ENCODE measurements at places on chromosomes 5 and 9.

DNA sequence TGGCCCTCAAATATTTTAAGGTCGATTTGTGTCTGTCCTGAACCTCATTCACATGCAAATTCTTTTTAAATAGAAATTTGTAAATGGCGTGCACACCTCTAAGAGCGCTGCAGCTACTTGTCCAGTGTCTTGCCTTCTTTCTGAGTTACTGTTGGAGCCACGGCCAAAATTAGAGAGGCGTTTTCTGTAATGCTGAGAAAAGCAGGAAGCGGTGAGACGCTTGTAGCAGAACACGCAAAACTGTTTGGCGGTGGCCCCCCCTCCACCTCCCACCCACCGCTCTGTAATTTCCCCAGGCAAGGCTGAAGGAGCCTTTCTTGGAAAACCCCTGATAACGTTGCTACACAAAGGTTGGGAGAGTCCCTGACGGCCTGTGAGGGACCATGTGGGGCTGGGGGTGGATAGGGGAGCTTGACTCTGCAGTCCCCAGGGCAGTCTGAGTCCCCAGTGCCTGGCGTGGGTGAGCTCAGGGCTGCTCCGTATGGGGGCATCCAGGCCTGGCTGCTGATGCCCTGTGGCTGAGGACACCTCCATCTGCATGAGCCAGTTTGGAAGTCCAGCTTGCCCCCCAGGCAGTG is 96.5 kb downstream of the GADD45G start:
- DNase-seq, result peak; percentile 68

GRCh38 chr9:95048225-95049087 is 269.1 kb downstream of the FANCC start:
- DNase-seq, result peak; percentile 46

DNA sequence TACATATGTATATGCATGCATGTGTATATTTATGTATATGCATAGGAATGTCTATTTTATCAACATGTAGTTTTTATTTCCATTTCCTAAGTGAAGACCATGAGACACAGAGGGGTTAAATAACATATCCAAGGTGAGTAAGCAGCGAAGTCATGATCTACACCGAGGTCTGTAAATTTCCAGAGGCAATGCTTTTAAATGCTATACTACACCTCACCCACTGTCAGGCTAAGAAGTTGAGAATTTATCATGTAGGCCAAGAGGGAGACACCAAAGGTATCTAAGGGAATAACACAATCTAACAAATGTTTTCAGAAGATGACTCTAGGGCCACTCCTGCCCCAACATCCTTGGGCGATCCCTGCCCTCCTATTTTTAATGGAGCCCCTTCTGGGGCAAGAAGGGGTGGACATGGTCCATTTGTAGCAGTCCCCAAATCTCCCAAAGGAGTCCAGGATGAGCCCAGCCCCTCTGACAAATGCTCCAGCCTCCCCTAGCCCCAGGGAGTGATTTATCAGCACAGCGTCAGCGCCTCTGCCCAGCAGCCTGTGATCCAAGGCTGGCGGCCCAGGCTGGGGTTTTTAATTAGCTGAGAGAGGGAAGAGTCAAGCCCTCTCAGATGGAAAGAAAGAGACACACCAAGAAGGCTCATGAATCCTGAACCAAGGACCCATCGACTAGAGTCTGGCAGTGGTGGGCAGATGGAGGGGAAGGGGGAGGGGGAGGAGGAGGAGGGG is 339.9 kb downstream of the ASTN2 start:
- no peak for DNase-seq

DNA sequence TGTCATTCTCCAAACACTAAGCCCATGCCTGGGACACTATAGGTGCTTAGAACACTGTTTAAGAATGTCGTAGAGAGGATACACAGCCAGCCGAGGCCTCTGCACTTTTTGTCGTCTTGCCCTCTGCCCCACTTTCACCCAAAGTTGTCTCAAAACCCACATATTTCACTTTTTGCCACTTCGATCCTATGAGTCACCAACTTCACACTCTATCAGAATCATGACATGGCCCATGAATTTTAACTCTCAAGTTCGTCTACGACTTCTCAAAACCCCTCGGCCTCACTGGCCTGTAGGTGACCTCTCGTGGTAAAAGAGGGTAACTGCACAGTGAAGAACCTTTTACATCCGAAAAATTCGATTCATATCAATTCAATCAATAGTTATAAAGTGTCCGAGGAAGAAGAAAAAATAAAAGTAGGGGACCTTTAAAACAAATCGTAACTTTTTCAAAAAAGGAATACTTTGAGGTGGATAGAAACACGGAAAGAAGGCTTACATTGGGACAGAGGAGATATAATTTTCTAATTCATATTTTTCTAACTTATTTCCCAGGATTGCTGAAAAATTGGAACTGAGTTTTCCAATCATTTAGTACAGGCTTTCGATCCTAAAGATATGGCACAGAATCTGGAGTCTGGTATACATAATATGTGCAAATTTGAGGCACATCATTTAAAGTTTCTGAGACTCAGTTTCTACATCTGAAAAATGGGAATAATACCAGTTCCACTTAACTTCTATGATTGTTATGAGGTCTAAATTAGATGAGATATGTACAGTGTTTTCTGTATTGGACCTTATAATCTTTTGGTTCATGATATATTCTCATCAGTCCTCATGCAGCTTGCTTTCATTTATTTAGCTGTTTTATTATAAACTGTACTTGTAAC is 122.6 kb downstream of the APBA1 start:
- DNase-seq, result no peak

DNA sequence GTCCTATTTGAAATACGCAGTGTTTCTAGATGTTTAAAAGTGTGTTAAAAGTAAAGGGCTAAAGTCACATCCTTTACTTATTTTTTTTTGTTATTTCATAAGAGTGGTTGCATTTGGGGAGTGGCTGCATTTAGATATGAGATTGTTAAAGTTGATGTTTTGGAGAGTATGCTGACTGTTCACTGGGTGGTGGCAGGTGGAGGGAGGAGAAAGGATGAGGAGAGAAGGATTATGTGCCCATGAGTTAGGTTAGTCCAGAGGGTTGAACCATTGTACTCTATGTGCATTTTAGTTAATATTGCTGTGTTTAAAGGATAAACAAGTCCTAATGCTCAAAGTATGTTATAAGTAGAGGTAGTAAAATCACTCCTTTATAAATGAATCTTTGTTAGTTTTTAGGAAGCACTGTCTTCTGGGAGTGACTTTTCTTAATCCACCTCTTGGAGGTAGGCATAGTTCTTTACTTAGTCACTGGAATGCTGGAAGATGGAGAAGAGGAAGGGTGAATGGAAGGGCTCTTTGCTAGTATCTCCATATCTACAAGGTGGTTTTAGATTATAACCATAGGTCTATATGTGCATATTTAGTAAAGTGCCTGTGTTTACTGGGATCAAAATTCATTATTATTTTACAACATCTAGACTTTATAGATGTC is 332.3 kb downstream of the NPR3 start:
- no peak for DNase-seq

DNA sequence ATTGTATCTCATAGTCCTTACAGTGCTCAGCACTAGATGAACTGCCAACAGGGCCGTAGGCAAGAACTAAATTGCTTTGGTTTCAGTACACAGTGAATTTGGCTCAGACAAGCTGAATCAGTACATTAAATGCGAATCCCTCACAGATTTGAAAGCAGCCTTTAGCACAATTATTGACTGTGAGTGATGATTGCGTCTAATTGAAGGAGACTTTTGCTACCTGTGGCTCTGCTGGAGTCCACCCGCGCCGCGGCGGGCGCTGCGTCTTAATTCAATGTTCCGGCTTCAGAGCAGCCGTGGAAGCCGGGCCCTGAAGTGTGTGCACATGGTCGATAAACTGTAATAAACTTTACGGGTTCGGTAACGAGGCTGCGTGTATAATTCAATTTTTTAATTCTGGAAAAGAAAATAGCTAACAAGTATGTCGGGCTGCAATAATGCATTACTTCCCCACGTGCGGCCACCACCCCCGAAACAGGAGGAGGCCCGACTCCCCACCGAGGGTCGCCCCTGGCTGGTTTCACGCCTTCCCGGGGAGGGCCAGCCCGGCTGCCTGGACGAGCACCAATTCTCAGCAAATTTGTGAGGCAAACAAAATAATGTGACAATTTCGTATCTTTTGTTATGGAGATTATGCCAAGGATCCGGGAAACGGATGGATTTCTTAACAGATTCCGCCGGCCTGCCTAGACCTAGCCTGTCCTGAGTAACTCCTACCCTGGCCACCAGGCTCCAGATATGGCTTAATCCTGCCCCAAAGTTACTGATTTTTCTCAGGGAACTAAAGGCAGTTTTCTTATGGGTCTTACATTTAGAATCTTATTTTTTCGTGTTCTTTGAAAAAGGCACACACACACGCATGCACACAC is 269.4 kb upstream of the IRX1 start:
- no peak for DNase-seq

GRCh38 chr9:2725126-2725525 is 7.8 kb downstream of the KCNV2 start:
- no peak for DNase-seq

DNA sequence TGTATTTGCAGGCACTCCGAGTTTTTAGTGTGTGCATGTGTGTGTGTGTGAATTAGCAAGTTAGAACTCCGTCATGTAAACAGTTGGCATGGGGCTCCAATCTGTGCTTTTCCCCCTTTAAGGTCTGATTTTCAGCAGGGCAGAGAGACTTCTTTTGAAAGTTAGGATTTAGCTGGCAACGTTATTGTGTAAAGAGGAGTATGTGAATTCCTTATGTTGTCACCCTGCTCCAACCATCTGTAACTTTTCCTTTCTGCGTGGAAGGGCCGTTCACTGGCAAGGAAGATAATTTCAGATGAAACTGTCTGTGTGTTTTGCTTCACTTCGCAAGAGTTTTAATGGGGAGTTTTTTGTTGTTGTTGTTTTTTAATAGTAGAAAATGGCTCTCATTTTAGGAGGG is 332 bp downstream of the SGCD start:
- no peak for DNase-seq

DNA sequence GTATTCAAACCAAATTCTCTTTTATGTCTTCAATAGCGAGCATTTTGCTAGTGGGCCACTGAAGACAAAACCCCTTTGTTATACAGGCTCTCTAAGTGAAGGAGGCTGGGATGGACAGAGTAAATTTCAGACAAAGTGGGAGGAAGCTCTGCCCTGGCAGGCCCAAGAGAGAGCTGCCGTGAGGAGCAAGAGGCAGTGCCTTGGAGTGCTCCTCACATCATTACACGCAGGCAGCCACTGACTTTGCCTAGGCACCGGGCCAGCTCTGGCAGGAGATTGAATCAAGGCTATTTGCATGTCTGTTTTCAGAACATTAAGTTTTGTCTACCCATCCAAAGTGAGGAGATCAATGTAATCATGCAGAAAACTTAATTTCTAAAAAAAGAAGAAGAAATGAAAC is 167.7 kb downstream of the CCDC192 start:
- no peak for DNase-seq

GRCh38 chr5:135138116-135138850 is 104.3 kb upstream of the PITX1 start:
- no peak for DNase-seq

- DNase-seq, result no peak
Observed at GRCh38 chr9:87040410-87041009, 93.2 kb upstream of the GAS1 start.

GRCh38 chr5:24407466-24407865 is 237.3 kb downstream of the CDH10 start:
- no peak for DNase-seq

- no peak for DNase-seq
Observed at GRCh38 chr5:35803191-35803651, 53.5 kb upstream of the IL7R start.

DNA sequence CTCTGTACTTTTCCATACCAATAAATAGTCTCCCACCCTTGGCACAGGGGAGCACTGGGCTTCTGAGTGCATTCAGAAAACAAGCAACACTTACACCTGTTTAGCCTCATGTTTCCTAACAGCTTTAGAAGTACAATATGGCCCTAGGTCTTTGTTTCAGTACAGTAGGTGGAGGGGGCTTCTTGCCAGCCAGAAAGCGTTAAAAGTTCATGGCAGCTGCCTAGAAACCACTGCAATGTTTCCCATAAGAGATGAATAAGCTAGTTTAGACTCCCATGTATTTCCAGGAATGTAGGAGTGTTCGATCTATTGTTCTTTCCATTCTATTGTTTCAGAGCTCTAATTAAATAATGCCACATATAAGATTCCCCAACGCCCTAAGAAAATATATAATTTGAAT is 444.8 kb downstream of the ARHGEF28 start:
- DNase-seq, result no peak

- DNase-seq, result peak; percentile 40
Observed at GRCh38 chr5:172173564-172174153, 14.4 kb downstream of the STK10 start.

GRCh38 chr5:83393504-83393866 is 78.1 kb upstream of the VCAN start:
- DNase-seq, result no peak

DNA sequence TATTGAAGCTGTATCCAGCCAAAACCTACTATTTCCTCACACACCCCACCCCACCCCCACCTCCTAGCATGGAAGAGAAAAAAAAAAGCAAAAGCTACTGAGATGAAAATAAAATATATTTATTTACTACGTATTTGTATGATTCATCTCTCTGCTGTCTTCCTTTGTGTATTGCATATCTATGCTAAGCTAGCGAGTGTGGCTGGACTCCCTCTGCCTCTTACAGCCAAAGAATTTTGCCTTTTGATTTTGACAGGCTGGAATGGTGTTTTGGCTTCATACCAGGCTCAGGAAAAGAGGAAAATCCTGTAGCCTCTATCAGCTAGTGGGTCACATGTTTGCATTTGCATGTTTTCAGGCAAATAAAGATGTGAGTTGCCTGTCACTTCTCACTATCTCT is 2.2 kb downstream of the ABLIM3 start:
- no peak for DNase-seq

DNA sequence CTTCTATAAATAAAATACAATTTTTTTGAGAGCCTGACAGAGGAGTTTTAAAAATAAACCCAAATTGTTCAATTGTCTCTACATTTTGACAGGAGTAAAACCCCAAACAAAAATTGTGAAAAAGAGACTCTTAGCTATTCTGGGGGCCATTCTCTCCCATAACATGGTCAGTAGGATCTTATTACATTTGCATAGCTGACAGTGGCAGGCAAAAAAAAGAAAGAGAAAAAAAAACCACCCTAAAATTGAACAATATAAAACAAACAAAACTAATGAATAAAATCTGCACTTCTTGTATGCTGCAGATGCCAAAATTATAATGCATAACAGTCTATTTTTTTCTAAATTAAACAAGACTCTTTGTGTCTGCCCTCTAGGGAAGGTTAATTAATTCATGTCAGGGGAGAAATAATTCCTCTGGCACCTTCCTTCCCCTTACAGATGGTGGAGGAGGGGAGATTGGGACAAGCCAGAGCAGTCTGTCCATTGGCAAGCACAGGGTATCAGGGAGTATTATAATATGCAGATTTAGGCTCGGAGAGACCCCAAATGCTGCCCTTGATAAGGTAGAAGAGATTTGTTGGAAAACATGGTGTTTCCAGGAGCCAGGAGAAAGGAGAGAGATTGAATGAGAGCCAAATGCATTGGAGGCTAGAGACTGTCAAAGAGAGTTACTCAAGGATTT is 79.7 kb upstream of the CDH6 start:
- no peak for DNase-seq

- DNase-seq, result no peak
Observed at GRCh38 chr5:124007675-124008398, 495.9 kb downstream of the CSNK1G3 start.

GRCh38 chr5:58887721-58888409 is 305.0 kb downstream of the RAB3C start:
- DNase-seq, result no peak

- DNase-seq, result no peak
Observed at GRCh38 chr5:3612591-3613042, 17.0 kb downstream of the IRX1 start.

- DNase-seq, result no peak
Observed at GRCh38 chr5:116574367-116575325, at the start of gene SEMA6A. SEMA6A (minus strand) TSS chr5:116574823; CDS start chr5:116504944, 69,879 bp downstream.
